Lung microvascular endothelial cell (primary cell): ENCODE measurements at places on chromosomes 12 and 14.

DNA sequence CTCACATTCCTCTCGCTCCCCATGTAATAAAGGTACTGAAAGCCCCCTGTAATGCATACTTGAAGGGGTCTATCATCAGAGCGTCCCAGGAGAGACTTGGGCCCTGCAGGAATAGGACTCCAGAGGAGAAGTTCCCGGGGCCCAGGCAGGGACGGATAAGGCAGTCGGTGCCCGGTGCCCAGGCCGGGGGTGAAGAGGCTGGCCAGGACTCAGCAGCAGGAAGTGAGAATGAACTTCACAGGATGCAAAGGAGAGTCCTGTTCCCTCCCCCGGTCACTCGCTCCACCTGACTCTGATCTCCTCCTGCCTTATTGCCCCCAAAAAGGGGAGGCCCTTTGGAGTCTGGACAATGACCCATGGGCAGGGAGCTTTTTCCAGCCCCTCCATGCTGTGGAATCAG is 40.2 kb downstream of the LRRC74A start:
- no peak for DNase-seq

- no peak for DNase-seq
Observed at GRCh38 chr12:12877153-12877768, 14.1 kb upstream of the GPRC5A start.

- DNase-seq, result no peak
Observed at GRCh38 chr12:104814944-104815343, 143.1 kb downstream of the SLC41A2 start.

DNA sequence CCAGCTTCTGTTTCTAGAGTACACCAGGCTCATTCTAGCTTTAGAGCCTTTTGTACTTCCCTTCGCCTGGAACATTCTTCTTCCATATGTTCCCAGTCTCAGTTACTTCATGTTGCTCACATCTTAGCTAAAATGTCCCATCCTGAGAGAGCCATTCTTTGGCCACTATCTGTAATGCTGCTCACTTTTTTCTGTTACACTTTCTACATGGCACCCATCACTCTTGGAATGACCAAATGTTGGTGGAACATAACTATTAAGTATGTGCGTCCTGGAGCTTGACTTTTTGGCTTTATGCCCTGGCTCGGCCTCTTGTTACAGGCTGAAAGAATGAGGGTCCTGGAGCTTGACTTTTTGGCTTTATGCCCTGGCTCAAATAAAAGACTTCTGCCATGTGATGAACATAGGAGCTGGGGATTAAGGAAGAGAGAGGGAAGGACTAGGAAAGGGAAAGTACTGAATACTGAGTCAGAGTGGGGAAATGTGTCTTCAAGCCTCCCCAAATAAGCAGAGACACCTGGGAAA is 442.9 kb upstream of the ATP2B1 start:
- no peak for DNase-seq

DNA sequence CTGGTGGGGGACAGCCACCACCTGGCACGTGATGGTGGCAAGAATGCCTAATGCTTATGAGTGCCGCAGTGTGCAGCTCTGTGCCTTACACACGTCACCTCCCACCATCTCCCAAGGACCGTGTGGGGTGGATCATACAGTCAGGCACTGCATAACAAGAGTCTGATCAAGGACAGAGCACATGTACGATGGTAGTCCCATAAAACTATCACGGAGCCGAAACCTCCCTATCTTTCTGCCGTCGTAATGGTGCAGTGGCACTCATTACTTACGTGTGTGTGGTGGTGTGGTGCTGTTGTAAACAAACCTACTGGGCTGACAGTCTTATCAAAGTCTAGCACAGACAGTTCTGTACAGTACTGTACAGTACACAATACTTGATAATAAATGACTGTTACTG is 89.3 kb downstream of the CACNA1C start:
- DNase-seq, result no peak

DNA sequence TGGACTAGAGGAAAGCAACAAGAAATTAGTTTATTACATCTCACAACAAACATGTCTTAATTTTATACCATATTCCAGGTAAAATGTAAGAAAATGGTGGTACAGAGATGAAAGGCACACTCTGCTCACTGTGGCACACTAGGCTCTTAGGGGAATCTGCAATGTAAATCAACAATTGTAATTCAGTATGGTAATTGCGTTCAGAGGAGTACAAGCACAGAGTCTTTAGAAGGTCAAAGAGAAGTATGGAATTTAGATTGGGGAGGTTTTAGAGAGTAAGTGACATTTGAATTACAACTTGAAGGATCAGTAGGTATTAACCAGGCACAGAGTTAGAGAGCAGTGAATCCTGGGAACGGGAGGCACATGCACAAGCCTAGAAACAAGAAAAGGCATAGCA is 694.0 kb upstream of the USP15 start:
- DNase-seq, result no peak

DNA sequence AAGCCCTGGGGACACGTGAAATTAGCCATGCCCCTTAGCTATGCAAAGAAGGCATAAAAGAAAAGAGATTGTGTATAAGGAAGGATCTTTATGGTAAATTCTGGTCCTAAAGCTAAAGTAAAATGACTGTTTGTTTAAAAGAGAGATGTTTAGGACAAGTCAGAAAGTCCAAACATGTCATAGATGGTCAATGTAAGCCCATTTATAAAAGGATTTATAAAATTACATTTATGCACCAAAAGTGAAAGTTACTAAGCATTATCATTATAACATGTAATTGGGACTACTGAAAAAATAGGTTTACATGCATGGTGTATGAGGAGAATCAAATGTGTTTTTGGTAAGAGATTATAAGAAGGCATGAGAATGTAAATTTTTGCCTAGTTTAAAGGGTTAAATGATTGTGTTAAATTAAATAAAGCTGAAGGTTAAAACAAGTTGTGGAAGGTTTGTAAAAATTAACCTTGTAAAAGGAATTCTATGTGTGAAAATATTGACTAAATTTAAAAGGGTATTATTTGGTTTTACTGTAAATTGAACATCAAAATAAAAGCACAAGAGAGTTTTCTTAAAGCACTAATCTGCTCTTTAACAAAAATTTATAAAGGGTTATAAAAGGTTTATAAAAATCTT is 50.4 kb upstream of the TSPAN8 start:
- no peak for DNase-seq

DNA sequence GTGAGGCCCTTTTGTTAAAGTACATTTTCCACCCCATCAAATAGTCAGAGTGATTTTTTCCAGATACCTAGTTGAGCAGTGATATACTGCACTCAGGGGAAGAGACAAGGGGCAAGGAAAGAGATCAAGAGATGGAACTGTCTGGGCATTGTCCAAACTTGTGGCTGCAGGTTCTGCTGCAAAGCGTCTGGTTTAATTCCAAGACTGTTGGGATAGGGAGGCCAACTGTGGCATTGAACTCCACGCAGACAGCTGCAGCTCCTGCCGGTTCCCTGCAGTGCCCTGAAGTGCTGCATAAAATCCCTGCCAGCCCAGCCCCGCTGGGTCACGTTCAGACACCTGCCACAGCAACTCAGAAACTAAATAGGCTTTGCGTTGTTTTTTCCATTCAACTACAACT is 30.5 kb downstream of the RPH3A start:
- no peak for DNase-seq

DNA sequence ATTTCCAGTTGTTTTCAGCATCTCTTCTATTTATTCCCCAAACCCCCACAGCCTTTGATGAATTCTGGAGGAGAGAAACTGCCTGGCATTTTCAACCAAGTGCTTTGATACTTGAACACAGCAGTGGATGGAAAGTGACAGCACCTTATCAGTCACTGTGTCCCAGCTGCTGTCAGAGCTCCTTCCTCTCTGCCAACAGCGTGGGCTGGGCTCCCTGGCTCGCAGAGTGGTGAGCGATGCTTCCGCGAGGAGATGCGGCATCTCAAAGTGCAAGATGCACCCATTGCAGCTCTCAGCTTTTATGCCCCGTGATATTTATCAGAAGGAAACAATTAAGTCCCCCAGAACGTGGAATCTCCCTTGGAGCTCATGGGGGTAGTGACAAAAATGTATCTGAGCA is 72.6 kb upstream of the TCL1A start:
- no peak for DNase-seq

DNA sequence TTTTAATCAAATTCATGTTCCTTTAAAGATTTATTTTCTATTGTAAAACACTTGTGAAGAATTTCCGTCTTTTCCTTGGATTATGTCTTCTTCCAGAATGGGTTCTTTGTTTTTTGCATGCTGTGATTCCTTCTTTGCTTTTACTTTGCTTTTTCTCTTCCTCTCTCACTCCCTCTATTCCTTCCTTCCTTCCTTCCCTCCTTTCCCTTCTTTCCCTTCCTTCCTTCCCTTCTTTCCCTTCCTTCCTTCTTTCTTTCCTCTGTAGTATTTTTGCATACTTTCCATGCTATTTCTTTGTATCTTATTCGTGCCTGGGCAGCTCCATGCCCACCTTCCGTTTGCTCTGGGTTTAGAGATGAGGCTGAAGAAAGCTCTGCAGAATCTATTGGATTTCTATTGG is 21.6 kb upstream of the FGF23 start:
- DNase-seq, result no peak

GRCh38 chr12:19227880-19228210 is 98.3 kb downstream of the PLEKHA5 start:
- DNase-seq, result no peak

DNA sequence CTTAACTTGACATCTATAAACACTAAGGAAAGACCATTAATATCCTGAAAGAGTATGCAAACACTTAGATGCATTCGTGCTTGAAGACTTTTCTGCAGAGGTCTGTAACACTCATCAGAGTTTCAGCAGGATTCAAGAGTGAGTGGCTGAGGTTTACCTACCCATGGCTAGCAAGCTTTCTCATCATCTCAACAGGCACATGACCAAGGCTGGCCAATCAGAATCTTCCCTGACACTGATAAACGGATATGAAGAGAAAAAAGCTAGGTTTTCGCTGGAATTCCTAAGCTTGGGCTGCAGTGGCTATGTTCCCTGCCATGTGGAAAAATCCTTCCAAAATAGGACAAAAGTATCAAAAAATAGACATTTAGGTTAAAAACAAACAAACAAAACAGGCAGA is 162.1 kb upstream of the USP15 start:
- DNase-seq, result no peak

DNA sequence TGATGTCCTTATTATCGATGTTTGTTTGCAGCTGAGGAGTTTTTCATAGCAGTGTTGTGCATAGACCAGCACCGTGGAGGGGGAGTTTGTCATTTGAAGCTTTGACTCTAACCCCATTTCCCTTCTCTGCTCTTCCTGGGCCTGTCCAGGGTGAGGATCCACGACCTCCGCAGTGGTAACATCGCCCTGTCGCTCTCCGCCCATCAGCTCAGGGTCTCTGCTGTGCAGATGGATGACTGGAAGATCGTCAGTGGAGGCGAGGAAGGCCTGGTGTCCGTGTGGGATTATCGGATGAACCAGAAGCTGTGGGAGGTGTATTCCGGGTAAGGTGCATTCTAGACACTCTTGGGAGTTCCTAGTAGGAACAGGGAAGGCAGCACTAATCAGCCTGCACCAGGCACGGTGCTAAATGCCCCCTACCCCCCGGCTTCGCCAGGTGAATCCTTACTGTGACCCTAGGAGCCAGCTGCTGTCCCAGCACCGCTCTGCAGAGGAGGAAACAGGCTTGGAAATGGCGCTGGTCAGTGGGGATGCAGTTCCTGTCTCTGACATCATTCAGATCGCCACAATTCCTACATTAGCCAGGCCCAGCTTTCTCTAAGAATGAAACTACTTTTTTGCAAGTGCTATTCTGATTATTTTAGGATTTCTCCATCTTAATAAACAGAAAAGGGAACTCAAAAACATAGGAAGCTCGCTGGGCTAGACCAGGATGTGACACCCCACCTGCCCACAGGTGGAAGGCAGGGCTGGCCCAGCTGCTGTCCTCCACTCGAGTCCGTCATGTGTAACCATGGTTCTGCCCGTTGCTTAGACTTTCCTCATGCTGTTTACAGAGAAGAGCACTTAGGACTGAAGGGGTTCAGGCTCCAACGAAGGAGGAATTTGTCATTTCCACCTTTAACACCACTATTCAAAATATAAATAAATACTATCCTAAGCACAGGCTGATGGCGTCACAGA is 74.9 kb downstream of the TESC start:
- DNase-seq, result no peak

DNA sequence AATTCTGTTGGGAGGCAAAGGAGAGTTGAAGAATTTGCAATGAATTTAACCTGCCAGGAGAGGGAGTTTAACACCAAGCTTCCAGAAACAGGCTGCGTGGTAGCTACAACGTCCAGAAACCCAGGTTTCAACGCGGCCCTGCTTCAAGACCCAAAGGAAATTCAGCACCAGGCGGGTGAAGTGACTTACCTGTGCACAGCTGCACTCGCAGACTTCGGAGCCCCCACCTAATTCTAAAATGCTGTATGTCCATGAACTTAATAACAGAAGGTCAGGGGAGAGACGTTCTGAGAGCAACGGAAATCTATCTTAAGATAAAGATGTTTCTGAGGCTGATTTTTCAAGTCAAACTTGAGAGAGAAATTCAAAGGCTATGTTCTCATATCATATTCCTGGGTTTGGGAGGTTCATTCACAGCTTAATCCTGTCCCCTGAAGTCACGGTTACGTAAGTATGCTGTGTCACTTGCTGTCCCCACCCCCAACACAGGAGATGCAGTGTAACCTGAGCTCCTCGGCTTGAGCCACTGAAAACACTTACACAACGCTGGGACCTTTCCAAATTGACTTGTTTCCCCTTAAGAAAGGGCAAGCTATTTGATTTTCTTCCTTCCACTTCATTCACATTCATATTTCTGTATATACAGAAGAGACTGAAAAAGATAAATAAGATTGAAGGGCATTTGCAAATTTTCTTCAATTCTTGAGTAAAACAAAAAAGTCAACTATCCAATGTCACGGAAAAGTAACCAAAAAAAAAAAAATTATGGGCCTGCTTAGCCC is 22.7 kb downstream of the CLIP1 start:
- peak; percentile 89 for DNase-seq

- no peak for DNase-seq
Observed at GRCh38 chr12:122244565-122245371, 18.9 kb upstream of the DIABLO start.

DNA sequence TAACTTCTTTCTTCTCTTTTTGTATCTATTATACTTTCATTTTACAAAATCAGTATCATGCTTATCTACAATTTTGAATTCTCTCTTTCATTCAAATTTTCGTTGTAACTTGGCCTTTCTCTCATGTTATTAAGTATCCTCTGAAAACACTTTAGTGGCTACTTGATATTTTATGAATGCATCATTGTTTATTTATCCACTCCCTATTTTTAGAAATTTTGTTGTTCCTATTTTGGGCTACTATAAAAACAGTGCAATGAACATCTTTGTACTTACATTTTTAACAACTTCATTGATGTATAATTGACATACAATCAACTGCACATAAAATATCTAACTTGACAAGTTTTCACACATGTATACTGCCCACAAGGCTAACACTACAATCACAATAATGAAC is 44.0 kb upstream of the AMIGO2 start:
- DNase-seq, result no peak

GRCh38 chr12:30197392-30198057 is 413.8 kb upstream of the TMTC1 start:
- DNase-seq, result no peak

DNA sequence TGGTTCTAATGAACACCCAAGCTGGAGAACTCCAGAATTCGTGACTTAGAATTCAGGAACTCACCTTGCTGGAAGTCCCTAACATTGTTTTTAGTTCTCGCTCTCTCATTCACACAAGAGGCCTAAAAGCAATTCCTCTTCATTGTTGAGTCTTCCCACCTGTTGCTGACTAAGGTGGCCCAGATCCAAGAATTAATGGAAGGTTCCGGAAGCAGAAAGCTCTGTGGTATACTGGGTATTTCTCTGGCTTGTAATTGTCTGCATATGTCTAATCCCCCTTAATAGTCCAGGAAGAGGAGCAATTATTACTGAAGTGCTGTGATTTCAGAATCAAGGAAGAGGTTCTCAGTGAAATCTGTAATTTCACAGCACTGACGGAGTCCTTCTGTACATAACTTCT is 31.4 kb downstream of the TMEM233 start:
- DNase-seq, result peak; percentile 25
